ENCODE measurements at places on chromosomes 2 and 18.

- DNase-seq: no peak
Observed at GRCh38 chr2:112833976-112834375, 2.6 kb downstream of the IL1B start.

DNA sequence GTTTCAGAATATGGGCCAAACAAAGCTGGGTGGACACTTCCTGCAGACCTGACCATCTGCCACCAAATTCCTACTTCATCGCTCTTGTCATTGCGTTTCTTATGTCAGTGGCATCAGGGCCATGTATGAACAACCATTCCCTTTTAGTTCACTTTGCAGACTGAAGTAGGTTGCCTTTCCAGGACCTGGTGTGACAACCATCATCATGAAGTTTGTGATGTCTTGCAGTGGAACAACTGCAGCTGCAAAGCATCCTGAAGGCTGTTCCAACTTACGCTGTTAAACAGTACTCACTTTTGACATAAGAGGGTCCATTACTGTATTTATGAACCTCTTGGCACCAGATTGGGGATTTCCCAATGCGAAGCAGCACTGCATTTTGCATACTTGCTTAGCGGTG lies 511.6 kb downstream of the ARHGAP15 start:
- DNase-seq: no peak

DNA sequence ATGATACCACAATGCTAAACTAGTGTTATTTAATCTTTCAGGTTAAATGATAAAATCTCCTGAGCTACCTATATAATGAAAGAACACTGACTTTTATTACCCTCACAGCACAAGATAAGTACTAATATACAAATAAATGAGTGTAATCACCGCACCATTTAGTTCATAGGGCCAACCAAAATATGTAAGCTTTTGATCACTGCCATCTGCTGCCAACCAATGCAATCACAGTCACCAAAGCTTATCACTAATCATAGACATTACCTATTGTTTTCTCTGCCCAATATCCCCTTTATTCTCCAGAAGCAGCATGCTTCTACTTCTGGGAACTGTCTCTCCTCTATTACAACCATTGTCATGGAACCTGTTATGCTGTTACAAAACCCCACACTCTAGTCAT lies 151.6 kb upstream of the LRATD1 start:
- no peak for DNase-seq

DNA sequence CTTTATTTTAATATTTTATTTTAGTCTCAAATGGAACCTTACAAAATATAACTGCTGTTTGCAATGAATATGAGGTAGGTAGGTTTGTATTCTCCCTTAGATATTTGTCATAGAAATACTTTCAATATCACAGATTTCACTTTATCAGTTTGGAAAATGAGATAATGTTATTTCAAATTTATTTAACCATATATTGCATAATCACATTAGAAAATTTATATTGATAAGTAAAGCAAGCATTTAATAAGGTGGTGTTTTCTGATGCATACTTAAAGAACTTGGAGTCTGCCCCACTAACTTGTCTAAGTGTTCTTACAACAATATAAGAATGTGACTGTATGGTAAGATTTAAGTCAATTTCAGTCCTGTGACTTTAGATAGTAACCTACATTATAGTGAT lies 85.1 kb downstream of the UBE2E3 start:
- no peak for DNase-seq

- no peak for DNase-seq
Observed at GRCh38 chr18:10053861-10054260, 140.0 kb downstream of the VAPA start.

DNA sequence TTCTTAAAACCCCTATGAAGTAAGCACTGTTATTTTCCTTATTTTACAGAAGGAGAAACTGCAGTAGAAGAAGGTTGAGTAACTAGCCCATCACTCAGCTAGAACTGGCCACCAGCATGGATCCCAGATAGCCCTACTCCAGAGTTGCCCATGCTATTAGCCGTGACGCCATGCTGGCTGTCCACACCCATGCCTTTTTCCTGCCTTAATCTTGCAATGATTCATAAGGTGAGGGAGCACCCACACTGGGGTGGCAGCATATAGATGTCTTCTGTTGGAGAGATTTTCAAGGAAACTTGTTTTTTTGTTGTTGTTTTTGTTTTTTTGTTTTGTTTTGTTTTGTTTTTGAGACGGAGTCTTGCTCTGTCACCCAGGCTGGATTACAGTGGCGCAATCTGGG lies 204.1 kb upstream of the HAAO start:
- DNase-seq: no peak

GRCh38 chr2:188937228-188938220 lies 36.6 kb upstream of the COL3A1 start:
- DNase-seq: no peak
